Activated CD8-positive, alpha-beta T cell treated with anti-CD3 and anti-CD28 coated beads for 36 hours (primary cell): ENCODE measurements at places on chromosomes 4 and X. TPM values are rescaled to one million over a fixed set of nuclear protein-coding genes. Genes with fewer than 3 reads are reported as not detected.

The FAM9C gene
- not detected for total RNA-seq

The SHROOM2 gene
- total RNA-seq: not detected

DNA sequence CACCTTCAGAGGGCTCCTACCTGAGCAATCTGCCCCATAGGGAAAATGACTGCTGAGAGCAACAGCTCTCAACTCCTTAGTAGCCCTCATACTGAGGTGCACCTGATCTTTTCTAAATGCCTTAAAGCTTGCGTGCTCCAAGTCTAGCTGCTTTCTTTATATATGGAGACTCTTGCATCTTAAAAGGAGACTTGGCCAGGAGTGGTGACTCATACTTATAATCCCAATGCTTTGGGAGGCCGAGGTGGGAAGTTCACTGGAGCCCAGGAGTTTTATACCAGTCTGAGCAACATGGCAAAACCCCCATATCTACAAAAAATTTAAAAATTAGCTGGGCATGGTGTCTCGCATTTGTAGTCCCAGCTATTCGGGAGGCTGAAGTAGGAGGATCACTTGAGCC lies 78.1 kb upstream of the TRIM2 start:
- H3K27ac ChIP-seq: no peak overlapping the region
- peaks cover 2% of the 10 kb centered on the region for H3K27me3 ChIP-seq
- H3K4me3 ChIP-seq: no peak overlapping the region

DNA sequence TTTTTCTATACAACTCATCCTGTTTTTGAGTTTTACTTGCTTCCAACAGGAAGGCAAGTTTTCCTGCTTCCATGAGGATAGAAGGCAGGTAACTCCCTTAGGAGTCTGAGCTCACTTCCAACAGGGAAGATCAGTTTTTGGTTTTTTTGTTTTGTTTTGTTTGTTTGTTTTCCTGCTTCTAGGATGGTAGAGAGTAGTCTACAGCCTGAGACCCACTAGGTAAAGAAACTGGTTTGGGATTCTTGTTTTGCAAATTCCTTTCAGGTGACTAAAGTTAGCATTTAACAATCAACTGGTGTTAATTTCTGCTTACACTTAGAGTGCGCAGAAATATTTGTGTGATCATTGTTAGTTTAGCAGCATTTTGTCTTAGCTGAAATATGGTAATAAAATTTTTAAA lies 227.8 kb upstream of the TACR3 start:
- no peaks in the 10 kb centered on the region for H3K36me3 ChIP-seq
- H3K4me3 ChIP-seq: no peak overlapping the region
- no peak overlapping the region for H3K27ac ChIP-seq
- no peak for DNase-seq

DNA sequence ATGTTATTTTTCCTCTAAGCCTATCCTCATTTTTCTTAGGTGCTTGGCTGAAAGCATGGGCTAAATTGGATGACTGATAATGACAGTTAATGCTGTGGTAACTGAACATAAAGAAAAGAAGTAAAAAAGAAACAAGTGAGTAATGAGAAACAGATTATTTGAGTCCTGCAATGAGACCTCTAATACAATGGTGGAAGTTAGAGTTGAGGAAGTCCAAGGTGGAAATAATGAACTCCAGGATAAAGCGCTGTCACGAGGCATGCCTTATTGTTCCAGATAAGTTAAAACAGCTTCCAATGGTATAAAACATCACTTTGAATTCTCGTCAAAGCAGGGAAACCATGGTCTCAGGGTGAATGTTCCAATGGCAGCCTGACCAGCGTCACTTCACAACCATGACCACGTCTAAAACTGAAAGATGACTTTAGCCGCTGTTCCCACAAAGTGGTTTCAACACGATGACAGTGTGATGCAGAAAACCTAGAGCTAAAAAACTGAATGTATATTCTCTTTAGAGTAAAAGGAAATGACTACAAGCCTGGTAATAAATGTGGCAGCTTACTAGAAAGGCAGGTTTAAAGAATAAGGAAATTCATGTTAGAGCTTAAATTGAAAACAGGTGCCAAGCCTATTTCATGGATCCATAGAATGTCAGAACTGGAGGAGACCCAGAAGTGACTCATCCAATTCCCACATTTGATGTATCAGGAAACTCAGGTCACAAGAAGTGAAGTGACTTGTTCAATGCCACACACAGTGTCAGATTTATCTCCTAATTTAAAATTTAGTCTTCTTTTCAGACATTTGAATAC lies 202.6 kb upstream of the GYPA start:
- no peak overlapping the region for H3K4me3 ChIP-seq
- H3K4me1 ChIP-seq: peaks cover 2% of the 10 kb centered on the region
- no peak for DNase-seq
- no peak overlapping the region for H3K27ac ChIP-seq
- no peaks in the 10 kb centered on the region for H3K36me3 ChIP-seq

DNA sequence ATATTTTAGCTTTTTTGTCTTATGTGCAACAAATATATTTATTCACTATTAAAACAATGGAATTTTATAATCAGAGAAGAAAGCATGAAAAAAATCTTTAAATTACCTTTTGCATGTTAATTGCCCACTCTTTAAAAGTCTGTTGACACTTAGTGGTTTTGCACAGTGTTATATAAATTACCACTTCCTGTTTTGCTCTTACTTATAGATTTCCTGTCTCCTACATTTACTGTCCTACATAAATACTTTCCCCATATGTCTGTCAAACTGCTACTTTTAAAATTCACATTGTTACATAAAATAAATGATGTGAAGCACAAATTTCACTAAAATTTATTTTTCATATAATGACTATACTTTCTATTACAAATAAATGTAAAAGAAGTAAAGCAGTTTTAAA lies 161.1 kb upstream of the NDST4 start:
- no peak for DNase-seq
- H3K4me1 ChIP-seq: peaks cover 3% of the 10 kb centered on the region
- no peaks in the 10 kb centered on the region for H3K36me3 ChIP-seq
- no peak overlapping the region for H3K27ac ChIP-seq
- H3K4me3 ChIP-seq: no peak overlapping the region

The TMEM150C gene
- not detected for total RNA-seq

- H3K27ac ChIP-seq: no peak overlapping the region
- H3K4me1 ChIP-seq: no peaks in the 10 kb centered on the region
- H3K36me3 ChIP-seq: no peaks in the 10 kb centered on the region
- H3K4me3 ChIP-seq: no peak overlapping the region
Observed at GRCh38 chr4:155530290-155530689, 136.4 kb upstream of the GUCY1A1 start.

The ENAM gene
- total RNA-seq: not detected

DNA sequence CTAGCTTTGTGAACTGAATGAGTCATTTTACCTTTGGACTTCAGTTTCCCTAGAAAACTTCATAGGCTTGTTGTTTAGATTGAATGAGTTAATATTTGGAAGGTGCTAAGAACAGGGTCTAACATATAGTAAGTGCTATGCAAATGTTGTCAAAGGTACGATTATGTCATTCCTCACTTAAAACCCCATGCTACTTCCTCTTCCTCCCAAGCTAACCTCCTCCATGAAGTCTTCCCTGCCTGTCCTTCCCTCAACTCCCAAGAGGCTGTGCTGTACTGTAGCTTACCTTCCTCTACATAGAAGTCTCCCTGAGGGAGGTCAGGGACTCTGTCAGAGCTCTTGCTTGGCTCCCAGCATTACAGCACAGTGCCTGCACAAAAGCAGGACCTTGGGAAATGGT lies 103.4 kb upstream of the PJA1 start:
- H3K27ac ChIP-seq: no peak overlapping the region
- H3K36me3 ChIP-seq: no peaks in the 10 kb centered on the region
- peaks cover 1% of the 10 kb centered on the region for H3K27me3 ChIP-seq
- H3K4me1 ChIP-seq: no peaks in the 10 kb centered on the region
- no peak for DNase-seq
- H3K4me3 ChIP-seq: no peak overlapping the region

GRCh38 chr4:165222651-165222994 lies 15.3 kb downstream of the KLHL2 start:
- DNase-seq: no peak
- no peaks in the 10 kb centered on the region for H3K27me3 ChIP-seq
- peaks cover 40% of the 10 kb centered on the region for H3K4me1 ChIP-seq
- H3K27ac ChIP-seq: peak overlapping the region; percentile 89
- H3K36me3 ChIP-seq: peaks cover 42% of the 10 kb centered on the region

The PPP2R2C gene
- not detected for total RNA-seq

GRCh38 chr4:38279650-38280322 lies 319.6 kb downstream of the PTTG2 start:
- no peak for DNase-seq
- H3K4me1 ChIP-seq: peaks cover 7% of the 10 kb centered on the region
- H3K4me3 ChIP-seq: no peak overlapping the region
- no peak overlapping the region for H3K27ac ChIP-seq

GRCh38 chr4:124230268-124230667 lies 482.3 kb downstream of the ANKRD50 start:
- no peak for DNase-seq
- no peak overlapping the region for H3K27ac ChIP-seq
- H3K4me3 ChIP-seq: no peak overlapping the region

The MTMR8 gene
- 4.8 TPM for total RNA-seq

GRCh38 chr4:67327245-67328017 lies 217.9 kb downstream of the CENPC start:
- H3K4me3 ChIP-seq: no peak overlapping the region
- no peaks in the 10 kb centered on the region for H3K36me3 ChIP-seq
- DNase-seq: peak; percentile 64

DNA sequence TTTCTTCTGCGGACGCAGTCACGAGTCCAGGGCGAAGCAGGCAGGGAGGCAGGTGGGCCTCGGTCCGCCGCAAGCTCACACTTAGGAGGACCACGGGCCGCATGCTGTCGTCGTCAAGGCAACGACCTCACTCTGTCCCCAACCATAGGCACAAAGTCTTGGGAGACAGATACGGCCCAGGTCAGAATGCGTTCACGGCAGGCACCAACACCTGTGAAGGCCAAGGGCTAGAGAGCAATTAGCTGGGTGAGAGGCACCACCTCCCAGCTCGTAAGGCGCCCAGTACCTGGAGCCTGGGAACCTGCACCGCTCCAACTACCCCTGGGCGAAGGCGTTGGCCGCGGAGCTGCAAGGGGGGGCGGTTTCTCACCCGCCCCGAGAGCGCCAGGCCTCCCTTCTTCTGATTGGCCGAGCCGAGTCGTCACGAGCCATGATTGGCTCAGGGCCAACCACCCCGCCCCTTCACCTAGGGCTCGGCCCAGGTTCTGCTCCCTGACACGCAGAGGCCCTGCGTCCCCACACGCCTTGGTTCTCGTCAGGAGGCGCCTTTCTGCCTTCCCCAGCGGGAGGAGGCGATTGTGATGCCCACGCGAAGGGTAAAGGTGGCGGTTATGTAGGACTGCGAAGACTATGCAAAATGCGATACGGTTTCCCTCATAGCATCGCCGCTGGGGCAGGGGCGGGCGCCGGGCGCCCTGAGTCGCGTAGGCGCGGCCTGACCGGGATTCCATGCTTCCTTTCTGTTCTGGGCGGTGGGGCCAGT lies at the start of gene CDKL2:
TSS of gene CDKL2 (minus strand) at position 355 of the 763 bp plus-strand sequence. CDS start 4,540 bp downstream, outside the sequence.
- no peaks in the 10 kb centered on the region for H3K36me3 ChIP-seq
- peak within 1 kb of the TSS; percentile 73 for H3K4me3 ChIP-seq
- DNase-seq: peak; percentile 92
- H3K4me1 ChIP-seq: peaks cover 22% of the 10 kb centered on the region
- peak within 1 kb of the TSS; percentile 14 for H3K27ac ChIP-seq

The XAGE1A gene
- total RNA-seq: not detected

GRCh38 chr4:43234626-43235415 lies 342.3 kb downstream of the GRXCR1 start:
- H3K4me3 ChIP-seq: no peak overlapping the region
- no peaks in the 10 kb centered on the region for H3K36me3 ChIP-seq
- no peak for DNase-seq
- no peaks in the 10 kb centered on the region for H3K4me1 ChIP-seq
- no peak overlapping the region for H3K27ac ChIP-seq

DNA sequence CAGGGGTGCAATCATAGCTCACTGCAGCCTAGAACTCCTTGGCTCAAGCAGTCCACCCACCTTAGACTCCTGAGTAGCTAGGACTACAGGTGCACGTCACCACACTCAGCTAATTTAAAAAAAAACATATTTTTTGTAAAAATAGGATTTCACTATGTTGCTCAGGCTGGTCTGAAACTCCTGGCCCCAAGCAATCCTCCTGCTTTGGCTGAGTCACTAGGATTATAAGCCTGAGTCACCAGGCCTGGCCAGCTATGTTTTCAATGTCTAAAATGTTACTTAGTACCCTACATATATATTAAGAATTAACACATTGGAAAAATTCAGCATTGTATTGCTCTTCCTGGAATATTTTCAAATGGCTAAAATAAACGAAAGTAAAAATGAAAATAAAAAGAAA lies 37.5 kb downstream of the PNPLA4 start:
- no peak overlapping the region for H3K4me3 ChIP-seq
- no peaks in the 10 kb centered on the region for H3K4me1 ChIP-seq
- no peak for DNase-seq
- no peak overlapping the region for H3K27ac ChIP-seq
- H3K36me3 ChIP-seq: no peaks in the 10 kb centered on the region

- DNase-seq: no peak
- H3K27ac ChIP-seq: no peak overlapping the region
- peaks cover 7% of the 10 kb centered on the region for H3K4me1 ChIP-seq
- no peak overlapping the region for H3K4me3 ChIP-seq
Observed at GRCh38 chr4:185317880-185318279, 77.8 kb downstream of the LRP2BP start.

DNA sequence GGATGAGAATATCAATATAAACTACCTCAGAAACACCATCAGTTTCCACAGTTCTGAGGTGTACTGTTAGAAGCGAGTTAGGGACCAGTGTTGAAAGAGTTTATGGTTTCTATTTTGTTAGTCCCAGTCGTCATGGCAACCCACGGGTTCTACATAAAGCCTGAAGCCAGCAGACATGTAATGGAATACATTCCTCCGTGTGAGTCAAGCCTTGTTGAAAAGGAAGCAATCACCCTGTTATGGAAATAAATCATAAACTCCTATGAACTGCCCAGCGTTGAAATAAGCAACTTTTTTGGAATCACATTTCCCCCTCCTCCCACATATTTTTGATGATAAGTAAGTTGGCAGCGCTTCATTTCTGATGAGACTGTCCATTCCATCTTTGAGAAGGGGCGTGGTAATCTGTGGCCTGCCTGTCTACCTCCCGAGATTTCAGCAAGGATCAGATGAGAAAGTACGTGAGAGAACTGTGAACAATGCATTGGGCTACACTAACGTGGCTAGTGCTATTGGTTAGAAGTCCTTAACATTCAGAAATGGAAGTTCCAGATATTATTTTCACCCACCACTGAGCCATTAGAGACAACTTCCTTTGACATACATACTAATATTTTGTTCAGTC lies 40.4 kb upstream of the PDHA1 start:
- H3K4me3 ChIP-seq: no peak overlapping the region
- H3K27me3 ChIP-seq: peaks cover 5% of the 10 kb centered on the region
- H3K36me3 ChIP-seq: no peaks in the 10 kb centered on the region
- no peaks in the 10 kb centered on the region for H3K4me1 ChIP-seq
- DNase-seq: no peak
